Right renal pelvis (tissue), 4 donors: ENCODE measurements at places on chromosomes 2 and 18. TPM values are rescaled to one million over a fixed set of nuclear protein-coding genes. Genes with fewer than 3 reads are reported as not detected.

- no peak for DNase-seq
Observed at GRCh38 chr2:240946046-240946445, 39.9 kb downstream of the CROCC2 start.

- no peak for DNase-seq
Observed at GRCh38 chr2:84197901-84198300, 261.2 kb downstream of the SUCLG1 start.

Gene AQP12B
- 1.1 TPM for polyA plus RNA-seq

Gene AQP12A
- not detected for polyA plus RNA-seq

GRCh38 chr2:38765551-38765950, 12.5 kb upstream of the GEMIN6 start:
- no peak for DNase-seq

- no peak for DNase-seq
Observed at GRCh38 chr18:60027397-60027796, 127.6 kb downstream of the PMAIP1 start.

- DNase-seq: no peak
Observed at GRCh38 chr2:145110668-145111356, 590.9 kb upstream of the ZEB2 start.

Gene UPP2
- 13.5 TPM for polyA plus RNA-seq

DNA sequence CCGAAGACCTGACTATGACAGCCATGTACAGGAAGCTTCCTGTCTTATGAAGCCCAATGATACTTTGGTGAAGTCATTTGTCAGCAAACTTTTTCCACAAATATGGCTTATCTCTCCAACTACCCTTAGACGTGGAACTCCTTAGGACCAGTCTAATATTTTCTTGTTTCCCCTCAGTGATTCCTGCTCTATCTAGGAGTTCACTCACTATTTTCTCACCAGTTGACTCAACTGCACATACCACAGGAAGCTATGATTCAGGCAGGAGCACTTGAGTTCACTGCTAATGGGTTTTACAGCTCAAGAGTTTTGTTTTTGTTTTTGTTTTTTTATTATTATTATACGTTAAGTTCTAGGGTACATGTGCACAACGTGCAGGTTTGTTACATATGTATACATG, 109.3 kb downstream of the ANTXR1 start:
- DNase-seq: no peak

DNA sequence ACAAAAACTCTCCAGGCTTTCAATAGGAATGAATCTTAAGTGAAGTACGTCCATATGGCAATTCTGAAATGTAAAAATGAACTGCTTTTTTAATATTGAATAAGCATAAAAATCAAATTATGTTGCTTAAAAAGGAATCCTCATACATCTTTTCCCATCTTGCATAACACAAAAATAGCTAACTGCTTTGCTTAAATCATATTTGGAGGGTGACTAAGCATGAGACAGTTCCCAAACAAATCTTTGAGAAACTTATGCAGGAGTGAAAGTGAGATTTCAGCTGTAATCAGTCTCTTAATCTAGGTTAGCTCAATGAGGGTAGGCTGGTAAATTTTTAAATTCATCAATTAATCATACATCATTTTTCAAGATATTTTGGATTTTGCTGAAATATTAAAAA, 111.5 kb downstream of the MBD5 start:
- DNase-seq: no peak

Gene TLX2
- 0.26 TPM for polyA plus RNA-seq

GRCh38 chr2:67851956-67852824, 210.6 kb downstream of the C1D start:
- no peak for DNase-seq

DNA sequence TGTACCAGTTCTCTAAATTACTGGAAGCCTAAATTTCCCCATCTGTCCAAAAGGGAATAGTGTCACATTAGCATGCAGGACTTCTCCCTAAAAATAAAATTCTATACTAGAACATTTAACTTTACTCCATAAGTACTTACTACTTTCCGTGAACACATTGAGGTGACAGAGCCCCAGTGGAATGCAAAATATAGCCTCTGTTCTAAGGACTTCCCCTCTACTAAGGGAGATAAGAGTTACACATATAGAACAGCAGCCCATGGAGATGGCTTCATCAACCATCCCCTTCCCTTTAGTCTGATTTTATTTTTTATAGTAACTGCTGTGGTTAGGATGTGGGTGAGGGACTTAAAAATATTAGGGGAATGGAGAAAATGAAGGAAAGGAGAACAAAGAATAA, 68.9 kb upstream of the STPG4 start:
- no peak for DNase-seq

DNA sequence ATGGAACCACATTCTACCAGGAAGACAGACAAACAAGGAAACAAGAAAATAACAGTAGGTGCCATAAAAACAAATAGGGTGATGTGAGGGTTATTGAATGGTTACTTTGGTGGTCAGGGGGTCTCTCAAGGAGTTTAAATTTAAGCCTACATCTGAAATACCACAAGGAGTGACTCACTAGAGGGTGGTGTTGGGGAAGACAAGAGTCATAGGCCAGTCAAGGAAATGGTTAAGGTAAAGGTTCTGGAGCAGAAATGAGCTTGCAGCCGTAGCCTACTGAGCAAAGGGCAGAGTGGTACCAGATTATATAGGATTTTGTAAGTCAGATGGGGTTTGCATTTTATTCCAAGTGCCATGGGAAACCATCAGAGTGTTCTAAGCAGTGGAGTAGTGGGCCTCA, 135.6 kb upstream of the DAPL1 start:
- no peak for DNase-seq

Gene NPC1
- 23.1 TPM for polyA plus RNA-seq

DNA sequence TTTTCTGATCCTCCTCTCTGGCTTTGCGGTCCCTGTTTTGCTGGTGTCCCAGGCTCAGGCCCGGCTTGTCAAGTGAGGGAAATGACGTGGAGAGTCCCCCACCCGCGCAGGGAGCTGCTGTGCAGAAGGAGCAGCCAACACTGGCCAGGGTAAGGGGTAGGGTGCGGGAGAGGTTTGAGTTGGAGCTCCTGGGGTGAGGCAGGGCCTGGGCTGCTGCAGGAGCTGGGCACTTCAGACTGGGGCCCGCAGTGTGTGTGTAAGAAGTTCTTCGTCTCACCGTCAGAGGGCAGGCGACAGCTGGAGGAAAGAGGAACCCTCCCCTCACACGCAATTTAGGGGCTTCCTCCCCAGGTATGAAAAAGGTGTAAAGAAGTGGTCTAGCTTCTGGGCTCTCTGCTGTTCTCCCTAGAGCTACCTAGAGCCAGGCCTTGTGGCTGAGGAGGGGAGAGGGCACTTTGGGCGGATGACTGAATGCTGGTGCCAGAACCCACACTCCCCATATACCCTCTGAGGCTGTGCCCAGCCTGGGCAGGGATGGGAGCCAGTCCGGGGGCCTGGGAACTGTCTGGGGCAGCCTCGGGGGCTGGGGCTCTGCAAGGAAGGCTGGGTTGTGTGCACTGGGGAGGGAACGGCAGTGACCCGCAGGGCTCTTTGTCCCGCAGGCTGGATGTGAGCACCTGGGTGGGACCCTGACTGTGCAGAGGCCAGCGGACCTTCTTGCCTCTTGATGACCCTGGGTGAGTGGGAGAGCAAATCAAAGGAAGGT, 11.8 kb downstream of the CELF4 start:
- DNase-seq: no peak

DNA sequence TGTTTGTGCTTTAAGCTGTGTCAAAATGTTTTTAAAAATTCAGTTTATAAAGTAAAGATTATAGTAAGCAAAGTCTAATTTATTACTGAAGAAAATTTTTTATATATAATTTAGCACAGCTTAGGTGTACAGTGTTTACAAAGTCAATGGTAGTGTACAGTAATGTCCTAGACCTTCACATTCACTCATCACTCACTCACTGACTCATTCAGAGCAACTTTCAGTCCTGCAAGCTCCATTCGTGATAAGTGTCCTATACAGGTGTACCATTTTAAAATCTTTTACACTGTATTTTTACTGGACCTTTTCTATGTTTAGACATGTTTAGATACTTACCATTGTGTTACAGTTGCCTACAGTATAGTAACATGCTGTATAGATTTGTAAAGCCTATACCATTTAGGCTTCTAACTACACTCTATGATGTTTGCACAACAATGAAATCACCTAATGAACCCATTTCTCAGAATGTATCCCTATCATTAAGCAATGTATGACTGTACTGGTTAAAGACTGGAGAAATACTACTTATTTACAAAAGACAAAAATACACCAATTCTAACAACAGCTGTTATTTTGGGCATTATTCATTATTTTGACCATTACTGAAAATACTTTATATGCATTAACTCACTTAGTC, 95.1 kb downstream of the STRN start:
- no peak for DNase-seq

Gene RESP18
- not detected for polyA plus RNA-seq

GRCh38 chr2:133477616-133477990, 90.7 kb downstream of the NCKAP5 start:
- DNase-seq: no peak

- no peak for DNase-seq
Observed at GRCh38 chr18:13893418-13893760, 21.9 kb downstream of the MC2R start.

Gene MROH2A
- 0.12 TPM for polyA plus RNA-seq

DNA sequence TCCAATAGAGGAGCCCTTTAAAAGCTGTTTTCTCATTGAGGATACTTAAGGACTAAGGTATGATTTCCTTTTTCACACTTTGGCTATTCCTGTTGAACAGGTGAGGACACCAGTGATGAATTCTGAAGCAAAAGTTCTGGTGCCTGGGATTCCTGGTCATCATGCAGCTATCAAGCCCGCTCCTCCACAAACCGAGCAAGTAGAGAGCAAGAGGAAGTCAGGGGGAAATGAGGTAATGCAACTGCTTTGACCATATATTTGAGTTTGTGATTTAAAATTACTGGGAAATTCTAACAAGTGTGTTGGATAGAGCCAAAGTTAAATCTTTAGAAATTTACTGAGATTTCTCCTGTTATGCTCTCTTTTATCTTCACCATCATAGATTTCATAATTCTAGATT, 33.0 kb downstream of the WDR43 start:
- DNase-seq: no peak

GRCh38 chr18:74244554-74244953, 47.2 kb downstream of the CYB5A start:
- DNase-seq: no peak

- no peak for DNase-seq
Observed at GRCh38 chr2:64819774-64820688, 166.3 kb upstream of the SERTAD2 start.

GRCh38 chr18:13173578-13174145, 44.9 kb upstream of the LDLRAD4 start:
- no peak for DNase-seq
